ENCODE measurements at places on chromosomes 13 and 19. TPM values are rescaled to one million over a fixed set of nuclear protein-coding genes. Genes with fewer than 3 reads are reported as not detected.

GRCh38 chr13:46124531-46124966 is 19.7 kb upstream of the CPB2 start:
- H3K27me3 ChIP-seq = no peaks in the 10 kb centered on the region
- H3K4me3 ChIP-seq = no peak overlapping the region
- DNase-seq = no peak
- H3K4me1 ChIP-seq = no peaks in the 10 kb centered on the region
- no peaks in the 10 kb centered on the region for H3K36me3 ChIP-seq
- H3K27ac ChIP-seq = no peak overlapping the region

The ZNF682 gene
- 21.7 TPM for total RNA-seq

DNA sequence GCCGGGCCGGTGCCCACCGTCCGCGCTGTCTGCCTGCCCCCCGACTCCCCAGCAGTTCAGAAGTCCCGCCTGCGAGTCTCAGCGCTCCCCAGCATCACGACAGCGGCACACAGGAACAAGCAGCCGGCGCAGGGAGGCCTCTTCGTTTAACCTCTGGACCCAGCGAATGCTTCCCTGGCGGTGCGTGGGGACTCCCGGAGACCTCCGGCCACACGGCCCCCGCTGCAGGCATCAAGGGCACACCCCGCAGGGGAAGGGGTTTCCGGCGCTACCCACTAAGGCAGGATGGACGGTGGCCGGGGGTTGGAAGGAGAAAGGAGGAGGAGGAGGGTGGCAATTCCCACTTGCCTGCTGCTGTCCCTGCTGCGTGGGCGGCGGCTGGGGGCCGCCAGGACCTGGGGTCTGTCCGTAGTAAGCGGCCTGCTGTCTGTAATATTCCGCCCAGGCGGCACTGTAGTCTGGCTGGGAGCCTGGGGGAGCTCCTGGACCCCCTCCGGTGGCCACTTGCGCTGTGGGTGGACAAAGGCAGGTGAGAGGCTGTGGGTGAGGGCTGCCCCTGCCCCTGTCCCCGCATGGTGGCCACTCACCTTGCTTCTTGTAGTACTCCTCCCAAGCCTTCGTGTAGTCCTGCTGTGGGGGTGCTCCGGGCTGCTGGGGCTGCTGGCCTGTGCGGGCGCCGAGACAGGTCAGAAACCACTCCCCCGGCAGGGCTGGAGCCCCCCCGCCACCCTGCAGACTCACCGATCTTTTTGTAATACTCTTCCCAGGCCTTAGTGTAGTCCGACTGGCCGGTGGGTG is 9.6 kb downstream of the KHSRP start:
- peaks cover 67% of the 10 kb centered on the region for H3K36me3 ChIP-seq
- no peak for DNase-seq
- no peak overlapping the region for H3K27ac ChIP-seq

DNA sequence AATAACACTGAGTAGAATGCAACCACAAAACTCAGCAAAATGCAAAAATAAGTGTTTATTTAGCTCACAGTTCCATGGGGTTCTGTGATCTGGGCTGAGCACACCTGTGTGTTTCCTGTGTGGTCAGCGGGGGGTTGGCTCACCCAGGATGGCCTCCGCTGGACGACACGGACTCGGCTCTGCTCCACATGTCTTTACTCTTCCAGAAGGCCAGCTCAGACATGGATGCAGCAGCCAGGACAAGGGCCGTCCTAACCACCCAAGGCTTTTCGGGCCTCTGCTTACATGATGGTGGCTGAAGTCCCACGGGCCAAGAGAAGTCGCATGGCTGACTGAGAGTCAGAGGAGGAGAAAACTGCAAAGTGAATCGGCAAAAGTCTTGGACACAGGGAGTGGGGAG is 153.5 kb upstream of the IRS2 start:
- H3K4me3 ChIP-seq = no peak overlapping the region
- H3K27ac ChIP-seq = no peak overlapping the region
- H3K36me3 ChIP-seq = no peaks in the 10 kb centered on the region
- H3K27me3 ChIP-seq = no peaks in the 10 kb centered on the region

The POU2F2 gene
- 7.2 TPM for total RNA-seq

DNA sequence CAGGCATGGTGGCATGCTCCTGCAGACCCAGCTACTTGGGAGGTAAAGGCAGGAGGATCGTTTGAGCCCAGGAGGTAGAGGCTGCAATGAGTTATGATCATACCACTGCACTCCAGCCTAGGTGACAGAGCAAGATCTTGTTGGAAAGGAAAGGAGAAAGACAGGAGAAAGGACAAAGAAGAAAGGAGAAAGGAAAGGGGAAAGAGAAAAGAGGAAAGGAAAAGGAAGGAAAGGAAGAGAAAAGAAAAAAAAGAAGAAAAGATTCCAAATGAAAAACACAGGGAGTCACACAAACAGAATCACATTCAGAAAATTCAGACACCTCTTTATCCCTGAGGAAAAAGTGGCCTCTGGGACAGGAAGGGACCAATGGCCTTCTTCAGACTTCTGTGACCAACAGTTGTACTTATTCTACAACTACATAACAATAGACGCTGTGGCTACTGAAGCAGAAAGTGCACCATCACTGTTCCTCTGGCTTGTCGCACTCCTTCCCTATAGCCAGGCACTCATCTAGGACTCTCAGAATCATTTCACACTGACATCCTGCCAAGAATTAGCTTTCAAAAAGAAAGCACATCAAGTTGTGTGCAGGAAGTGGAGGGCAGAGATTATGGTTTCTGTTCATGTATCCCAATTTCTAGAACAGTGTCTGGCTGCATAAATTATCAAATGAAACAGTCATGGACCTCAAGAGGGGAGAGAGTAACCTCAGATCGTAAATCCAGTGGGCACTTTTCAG is 5.9 kb downstream of the MTMR6 start:
- H3K4me1 ChIP-seq = no peaks in the 10 kb centered on the region
- H3K4me3 ChIP-seq = no peak overlapping the region
- no peaks in the 10 kb centered on the region for H3K36me3 ChIP-seq

The SKA3 gene
- 60.1 TPM for total RNA-seq

DNA sequence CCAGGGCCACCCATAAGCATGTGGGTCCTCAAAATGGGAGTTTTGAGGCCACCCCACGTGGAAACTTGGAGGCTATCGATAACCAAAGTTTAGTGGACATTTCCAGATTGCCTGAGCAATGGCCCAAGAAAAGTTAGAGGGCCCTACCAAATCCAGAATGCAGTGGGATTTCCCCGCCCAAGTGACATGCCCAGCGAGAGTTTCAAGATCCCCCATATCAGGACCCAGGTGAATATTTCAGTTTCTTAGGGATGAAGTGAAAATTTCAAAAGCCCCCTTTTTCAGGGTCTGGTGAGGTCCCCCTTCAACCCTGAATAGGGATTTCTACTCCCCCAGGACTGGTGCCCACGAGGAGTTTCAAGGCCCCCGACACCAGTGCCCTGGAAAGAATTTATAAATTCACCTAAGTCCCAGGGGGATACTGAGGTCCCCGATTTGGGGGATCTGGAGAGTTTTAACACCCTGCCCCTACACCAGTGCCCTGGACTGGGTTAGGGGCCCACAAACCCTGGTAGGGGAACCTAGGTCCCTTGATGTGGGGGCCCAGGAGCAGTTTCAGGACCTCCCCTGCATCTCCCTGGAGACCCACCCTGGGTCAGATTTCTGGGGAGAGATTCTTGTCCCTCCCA is 695 bp downstream of the BST2 start:
- no peaks in the 10 kb centered on the region for H3K27me3 ChIP-seq
- H3K4me3 ChIP-seq = peak overlapping the region; percentile 65
- 0 out of 2 replicates have a peak, but pooled peaks cover 2% of the 10 kb centered on the region for H3K36me3 ChIP-seq
- no peak for DNase-seq
- peaks cover 23% of the 10 kb centered on the region for H3K4me1 ChIP-seq

The SIGLEC14 gene
- total RNA-seq = not detected

DNA sequence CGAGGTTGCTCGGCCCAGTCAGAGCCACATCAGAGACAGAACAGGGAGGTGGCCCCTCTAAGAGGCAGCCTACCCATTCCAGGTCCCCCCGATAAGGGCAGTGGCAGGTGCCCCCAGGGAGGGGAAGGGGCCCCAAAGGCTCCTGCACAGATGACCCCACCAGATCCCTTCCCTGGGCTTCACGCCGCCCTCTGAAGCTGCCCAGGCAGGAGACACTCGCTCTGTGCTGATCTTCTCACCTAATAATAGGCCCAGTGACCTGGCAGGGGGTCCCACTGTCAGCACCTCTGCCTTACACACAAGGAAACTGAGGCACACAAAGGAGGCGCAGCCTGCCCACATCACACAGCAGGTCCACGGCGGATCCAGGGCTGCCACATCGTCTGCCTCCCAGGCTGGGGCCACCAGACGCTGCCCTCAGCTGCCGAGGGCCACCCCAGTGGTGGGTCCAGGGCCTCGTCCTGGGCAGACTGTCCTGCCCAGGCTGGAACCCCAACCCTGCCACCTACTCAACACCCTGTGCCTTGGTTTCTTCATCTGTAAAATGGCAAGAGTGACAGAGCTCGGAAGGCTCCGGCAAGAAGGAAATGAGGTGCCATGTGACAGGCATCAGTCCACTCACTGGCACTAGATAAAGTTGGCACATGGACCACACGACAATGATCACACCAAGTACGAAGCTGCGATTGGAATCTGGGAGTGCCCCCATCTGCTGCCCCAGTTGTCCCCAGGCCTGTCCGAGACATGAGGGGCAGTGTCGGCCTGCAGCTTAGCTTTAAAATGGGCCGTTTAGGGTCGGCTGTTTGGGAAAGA is 56.5 kb downstream of the KLF2 start:
- no peak overlapping the region for H3K4me3 ChIP-seq
- peaks cover 3% of the 10 kb centered on the region for H3K36me3 ChIP-seq
- DNase-seq = no peak
- no peaks in the 10 kb centered on the region for H3K27me3 ChIP-seq

DNA sequence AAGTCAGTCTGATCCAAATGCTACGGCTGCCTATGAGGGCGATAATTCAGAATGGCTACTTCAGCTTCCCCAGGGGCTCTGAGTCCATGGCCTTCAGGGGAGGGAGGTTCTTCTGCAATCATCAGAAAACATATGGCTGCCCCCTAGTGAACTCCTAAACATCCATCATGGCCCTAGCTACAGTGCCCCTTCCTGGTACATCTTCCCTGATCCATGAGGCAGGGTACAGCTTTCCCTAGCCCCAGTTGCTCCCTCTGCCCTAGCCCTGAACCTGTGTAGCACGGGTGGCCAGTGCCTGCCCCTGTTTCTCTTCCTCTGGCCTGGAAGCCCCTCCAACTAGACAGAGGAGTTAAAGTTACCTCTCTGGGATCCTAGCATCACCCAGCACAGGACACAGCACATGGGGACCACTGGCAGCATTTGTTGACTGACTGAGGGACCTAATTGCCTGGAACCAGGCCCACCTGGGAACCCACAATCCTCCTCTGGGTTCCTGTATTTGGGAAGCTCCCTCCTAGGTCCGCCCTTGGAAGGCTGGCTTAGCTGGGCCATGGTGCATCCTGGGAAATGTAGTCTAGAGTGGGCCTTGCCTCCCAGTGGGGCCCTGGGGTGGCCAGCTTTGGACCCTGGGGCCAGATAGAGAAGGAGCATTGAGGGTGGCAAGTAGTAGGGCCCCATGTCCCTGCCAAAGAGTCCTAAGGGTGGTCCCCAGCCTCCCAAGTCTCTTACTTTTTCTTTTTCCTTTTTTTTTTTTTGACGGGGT is 17.7 kb upstream of the SEMA6B start:
- H3K4me3 ChIP-seq = no peak overlapping the region
- H3K4me1 ChIP-seq = peaks cover 9% of the 10 kb centered on the region
- H3K36me3 ChIP-seq = no peaks in the 10 kb centered on the region
- H3K27me3 ChIP-seq = peaks cover 5% of the 10 kb centered on the region

- H3K4me1 ChIP-seq = 0 out of 2 replicates have a peak, but pooled peaks cover 4% of the 10 kb centered on the region
- peak overlapping the region; percentile 100 for H3K4me3 ChIP-seq
- H3K27ac ChIP-seq = 0 out of 2 replicates have a peak overlapping the region, but pooled peaks have one; percentile 61
Observed at GRCh38 chr19:5621945-5622464, 571 bp downstream of the SAFB2 start.

The SHC2 gene
- 3.5 TPM for total RNA-seq

DNA sequence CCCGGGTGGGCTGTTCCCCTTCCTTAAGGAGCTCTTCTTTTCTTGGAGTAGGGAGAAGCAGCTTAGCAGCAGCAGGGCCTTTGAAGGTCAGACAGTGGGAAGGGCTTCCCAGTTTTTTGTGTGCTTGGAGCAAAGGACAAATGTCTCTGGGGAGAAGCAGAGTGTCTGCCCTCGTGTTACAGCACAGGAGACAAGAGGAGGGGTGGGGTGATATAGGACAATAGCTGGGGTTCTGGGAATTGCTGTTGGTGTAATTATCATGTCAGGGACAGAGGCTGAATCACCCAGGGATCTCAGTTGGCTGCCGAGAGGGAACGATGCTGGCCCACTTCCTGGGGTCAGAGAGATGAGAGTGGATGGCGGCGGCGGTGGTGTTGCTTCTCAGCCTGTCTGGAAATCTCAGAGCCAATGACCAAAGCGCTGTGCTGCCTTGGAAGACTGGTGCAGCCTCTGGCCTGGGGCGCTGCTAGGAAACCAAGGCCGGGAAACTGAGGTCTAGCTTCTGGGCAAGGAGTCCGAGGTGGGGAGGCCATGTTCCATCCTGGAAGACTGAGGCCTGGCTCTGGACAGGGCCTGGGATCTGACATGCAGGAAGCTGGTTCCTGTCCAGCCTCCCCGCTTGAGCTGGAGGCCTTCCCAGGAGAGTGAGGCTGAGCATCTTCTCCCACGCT is 1.2 kb downstream of the INAFM1 start:
- no peak for DNase-seq
- H3K4me3 ChIP-seq = peak overlapping the region; percentile 45
- H3K36me3 ChIP-seq = no peaks in the 10 kb centered on the region
- H3K4me1 ChIP-seq = no peaks in the 10 kb centered on the region
- H3K27me3 ChIP-seq = peaks cover 6% of the 10 kb centered on the region

- no peak overlapping the region for H3K27ac ChIP-seq
- no peaks in the 10 kb centered on the region for H3K4me1 ChIP-seq
- no peak for DNase-seq
Observed at GRCh38 chr13:45670189-45670885, 31.8 kb upstream of the CBY2 start.

DNA sequence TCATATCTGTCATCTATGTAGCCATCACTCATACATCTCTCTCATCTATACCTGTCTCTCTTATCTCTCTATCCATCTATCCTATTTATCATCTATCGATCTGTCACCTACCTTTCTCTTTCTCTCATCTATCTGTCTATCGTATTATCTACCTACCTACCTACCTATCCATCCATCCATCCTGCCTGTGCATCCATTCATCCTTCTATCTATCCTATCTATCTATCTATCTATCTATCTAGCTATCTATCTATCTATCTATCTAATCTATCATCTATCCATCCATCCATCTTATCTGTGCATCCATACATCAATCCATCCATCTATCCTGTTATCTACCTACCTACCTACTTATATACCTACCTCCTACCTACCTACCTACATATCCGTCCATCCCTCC is 44.6 kb upstream of the CYP4F8 start:
- H3K4me1 ChIP-seq = no peaks in the 10 kb centered on the region
- H3K36me3 ChIP-seq = no peaks in the 10 kb centered on the region
- H3K27ac ChIP-seq = no peak overlapping the region

The KIR3DL2 gene
- total RNA-seq = not detected

DNA sequence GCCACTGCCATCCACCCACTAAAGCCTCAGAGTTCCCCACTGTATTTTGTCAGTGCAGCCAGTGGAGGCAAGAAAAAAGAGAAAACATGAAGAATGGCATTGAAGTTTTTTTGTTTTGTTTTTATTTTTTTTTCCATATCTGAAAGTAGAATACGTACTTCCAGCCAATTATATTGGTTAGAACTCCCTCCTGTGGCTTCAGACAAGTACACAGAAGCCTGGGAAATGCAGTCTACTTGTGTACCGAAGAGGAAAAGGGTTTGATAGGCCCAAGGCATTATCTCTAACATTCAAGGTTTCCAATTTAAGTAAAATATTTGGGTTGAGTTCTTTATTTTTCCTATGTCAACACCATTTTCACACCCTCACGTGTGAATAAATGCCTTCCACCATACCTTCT is 696.2 kb upstream of the GPC6 start:
- no peaks in the 10 kb centered on the region for H3K27me3 ChIP-seq
- no peak overlapping the region for H3K4me3 ChIP-seq
- H3K4me1 ChIP-seq = no peaks in the 10 kb centered on the region
- DNase-seq = no peak

All from H1 (cell line).